ENCODE measurements at places on chromosomes 2 and 18.

DNA sequence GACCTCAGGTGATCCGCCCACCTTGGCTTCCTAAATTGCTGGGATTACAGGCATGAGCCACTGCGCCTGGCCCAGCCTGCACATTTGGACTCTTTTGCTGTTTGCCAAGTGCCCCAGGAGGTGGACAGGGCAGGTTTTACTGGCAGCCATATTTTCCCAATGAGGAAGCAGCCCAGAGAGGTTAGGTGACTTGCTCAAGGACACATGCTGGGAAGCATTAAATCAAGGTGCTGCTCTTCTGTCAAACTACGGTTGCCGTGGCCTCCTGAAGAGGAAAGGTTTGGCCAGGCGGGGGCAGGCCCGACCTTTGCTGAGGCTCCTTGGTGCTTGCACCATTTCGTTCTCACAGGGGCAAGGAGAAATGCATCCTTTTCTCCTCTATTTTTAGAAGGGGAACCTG is 44.0 kb downstream of the DNMT3A start:
- DNase-seq, result no peak

- DNase-seq, result no peak
Measured at GRCh38 chr2:105129722-105130232, 91.9 kb downstream of the MRPS9 start.

GRCh38 chr2:169091256-169091655 is 21.9 kb downstream of the DHRS9 start:
- DNase-seq, result no peak

DNA sequence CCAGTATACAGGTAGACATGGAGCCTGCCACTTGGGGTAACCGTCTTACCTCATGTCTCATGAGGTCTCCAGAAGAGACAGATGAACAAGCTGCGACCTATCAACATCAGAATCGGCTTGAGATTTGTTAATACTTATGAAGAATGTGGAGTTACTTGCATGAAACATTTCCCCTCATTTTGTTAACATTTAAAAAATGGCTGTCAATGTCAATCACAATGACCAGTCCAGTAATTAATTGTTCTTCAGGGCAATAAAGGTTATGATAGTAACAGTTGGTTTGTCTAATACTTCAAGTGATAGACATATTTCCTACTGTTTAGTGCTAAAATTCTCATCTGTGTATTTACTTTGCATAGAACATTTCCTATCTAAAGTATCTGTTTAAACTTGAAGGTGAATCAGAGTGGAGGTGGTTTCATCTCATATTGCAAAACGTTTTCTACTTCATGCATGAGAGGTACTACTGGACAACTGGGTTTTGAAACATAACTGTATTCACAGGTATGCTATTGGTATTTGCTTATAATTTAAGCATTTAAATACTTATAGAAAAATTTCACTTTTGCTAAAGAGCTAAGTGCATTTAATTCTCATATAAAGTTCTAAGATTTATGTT is 15.1 kb downstream of the SERTAD2 start:
- DNase-seq, result no peak

- no peak for DNase-seq
Measured at GRCh38 chr2:102772659-102773058, 10.8 kb downstream of the TMEM182 start.

GRCh38 chr2:170567429-170567828 is 147.7 kb upstream of the SP5 start:
- DNase-seq, result no peak

GRCh38 chr18:45374878-45375630 is 240.2 kb upstream of the SLC14A2 start:
- no peak for DNase-seq

- no peak for DNase-seq
Measured at GRCh38 chr2:133816037-133816436, 247.8 kb upstream of the NCKAP5 start.

DNA sequence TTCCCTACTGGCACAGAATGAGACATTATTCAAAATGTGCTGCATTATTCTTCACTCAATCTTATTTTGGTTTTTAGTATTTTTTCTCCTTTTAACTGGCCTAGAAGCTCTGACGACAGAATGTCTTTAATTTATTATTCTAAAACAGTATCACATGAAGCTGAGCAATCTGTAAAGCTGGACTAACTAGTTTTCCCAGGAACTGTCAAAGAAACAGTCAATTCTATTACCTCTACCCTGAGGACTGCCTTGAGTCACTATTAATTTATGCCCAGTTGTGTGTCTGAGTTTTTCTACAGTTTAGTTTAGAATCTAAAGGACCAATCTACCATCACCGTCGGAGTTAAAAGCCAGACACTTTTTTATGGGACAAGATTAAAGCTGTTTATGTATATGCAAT is 31.6 kb downstream of the MBD2 start:
- no peak for DNase-seq

GRCh38 chr2:202267495-202267894 is 1.9 kb downstream of the NOP58 start:
- no peak for DNase-seq

- no peak for DNase-seq
Measured at GRCh38 chr2:138537170-138537915, 35.8 kb downstream of the SPOPL start.

- DNase-seq, result no peak
Measured at GRCh38 chr18:63025251-63026090, 294.1 kb downstream of the BCL2 start.

DNA sequence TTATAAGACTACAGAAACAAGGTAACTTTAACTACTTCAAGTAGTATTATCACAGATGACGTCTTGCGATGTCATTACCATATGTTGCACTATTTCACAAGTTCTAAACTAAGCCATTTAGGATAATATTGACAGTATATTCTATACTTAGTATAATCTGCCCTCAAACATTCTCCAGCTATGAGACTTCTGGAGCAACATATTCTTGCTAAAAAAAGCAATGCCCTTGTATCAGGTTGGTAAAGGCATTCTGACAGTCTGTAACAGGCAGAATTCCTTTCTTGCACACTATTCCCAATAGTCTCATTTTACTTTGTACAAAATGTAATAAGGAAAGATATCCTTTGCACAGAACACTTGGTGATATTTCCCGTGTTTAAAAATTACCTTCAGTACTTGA is 694.8 kb upstream of the PKDCC start:
- no peak for DNase-seq

DNA sequence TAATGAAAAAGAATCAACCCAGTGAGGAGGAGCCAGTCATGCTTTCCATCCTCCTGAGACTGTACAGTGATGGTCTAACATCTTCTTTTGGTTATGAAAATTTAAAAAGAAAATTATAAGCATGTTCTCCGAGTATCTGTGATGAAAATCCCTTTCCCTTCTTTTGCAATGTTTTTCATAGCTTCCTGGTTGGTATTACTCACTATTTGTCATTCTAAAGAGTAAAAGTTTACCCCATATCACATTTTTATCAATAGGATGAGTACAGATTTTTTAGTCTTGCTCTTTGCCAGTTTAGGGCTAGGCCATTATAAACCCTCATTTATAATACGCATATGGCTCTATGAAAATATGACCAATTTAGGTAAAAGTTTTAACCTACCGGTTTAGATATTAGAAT is 564.1 kb downstream of the SUCLG1 start:
- no peak for DNase-seq

DNA sequence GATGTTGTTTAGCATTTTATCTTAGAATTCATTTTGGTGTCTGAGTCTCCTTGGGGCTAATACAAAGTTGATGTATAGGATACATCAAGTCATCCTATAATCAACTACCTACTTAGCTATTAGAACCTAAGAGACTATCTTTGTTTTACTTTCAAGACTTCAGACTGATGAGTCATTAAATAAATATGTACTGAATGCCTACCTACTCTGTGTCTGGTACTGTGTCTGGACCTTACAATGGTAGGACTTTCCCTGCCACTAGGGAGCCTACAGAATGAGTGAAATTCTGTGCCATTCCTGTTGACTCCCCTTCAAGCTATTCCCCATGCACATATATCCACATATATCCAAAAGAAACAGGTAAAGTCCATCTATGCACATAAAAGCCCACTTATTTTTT is 114.5 kb downstream of the ERBB4 start:
- DNase-seq, result no peak

- peak; percentile 37 for DNase-seq
Measured at GRCh38 chr2:215793747-215794595, 219.4 kb downstream of the MREG start.

DNA sequence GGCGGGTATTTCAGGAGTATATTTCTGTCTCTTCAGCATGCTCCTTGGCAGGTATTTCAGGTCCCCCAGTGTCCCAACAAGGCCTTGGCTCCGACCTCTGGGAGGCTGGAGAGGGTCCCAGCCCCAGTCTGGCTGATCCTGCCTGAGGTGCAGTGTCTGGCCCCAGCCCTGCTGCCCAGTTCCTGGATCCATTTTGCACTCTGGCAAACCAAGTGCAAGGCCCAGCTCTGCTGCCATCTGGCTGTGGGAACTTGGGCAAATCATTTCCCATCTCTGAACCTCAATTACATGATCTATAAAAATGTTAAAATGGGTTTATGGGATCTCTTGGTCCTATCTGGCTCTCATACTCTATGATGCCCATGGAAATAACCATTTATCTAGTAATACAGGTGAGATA is 63.6 kb downstream of the ZBTB7C start:
- DNase-seq, result no peak

DNA sequence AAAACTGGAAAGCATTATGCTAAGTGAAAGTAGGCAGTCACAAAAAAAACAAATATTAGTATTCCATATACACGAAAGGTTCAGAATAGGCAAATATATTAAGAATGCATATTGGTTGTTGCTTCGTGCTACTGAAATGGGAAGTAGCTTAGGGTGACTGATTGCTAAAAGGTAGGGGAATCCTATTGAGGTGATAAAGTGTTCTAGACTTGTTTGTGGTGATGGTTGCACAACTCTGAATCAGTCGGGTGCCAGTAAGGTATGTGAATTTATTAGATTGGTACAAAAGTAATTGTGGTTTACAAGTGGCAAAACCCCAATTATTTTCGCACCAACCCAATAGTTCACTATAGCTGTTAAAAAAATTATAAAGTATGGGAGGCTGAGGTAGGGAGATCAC is 20.7 kb downstream of the USP34 start:
- DNase-seq, result no peak

DNA sequence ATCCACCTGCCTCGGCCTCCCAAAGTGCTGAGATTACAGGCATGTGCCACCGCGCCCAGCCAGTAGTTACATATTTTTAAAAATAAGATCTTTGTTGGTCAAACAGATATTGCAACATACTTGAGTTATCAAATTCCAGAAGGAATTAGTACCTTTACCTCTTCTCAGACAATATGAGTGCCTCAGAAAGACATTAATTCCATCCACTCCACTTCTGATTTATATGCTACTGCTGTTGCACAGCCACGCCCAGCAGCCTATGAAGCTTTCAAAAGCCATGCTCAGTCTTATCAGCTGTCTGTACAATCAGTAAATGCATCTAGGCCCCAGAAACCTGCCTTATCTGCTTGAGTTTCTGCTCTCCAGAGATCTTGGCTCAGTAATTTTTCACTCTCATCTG is 47.8 kb downstream of the MEX3C start:
- DNase-seq, result no peak

- DNase-seq, result no peak
Measured at GRCh38 chr18:68340606-68341005, 374.3 kb downstream of the TMX3 start.

GRCh38 chr18:79684787-79685186 is 5.2 kb downstream of the CTDP1 start:
- no peak for DNase-seq

DNA sequence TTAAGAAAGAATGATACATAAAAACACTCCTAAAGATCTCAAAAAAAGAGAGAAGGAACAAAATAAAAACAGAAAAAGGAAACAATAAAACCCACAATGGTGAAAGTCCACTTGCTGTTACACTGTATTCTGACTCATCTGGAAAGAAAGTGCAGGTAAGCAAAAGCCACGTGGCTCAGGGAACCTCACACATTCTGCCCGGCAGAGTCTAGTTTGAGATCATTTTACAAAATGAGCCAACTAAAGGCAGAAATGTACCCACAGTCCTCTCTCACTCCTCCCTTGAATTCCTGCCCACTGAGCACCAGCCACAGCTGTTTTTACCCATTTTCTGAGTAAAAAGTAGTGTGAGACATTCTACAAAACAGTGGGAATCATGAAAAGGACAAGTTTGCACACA is 10.0 kb downstream of the KCNH7 start:
- DNase-seq, result no peak

DNA sequence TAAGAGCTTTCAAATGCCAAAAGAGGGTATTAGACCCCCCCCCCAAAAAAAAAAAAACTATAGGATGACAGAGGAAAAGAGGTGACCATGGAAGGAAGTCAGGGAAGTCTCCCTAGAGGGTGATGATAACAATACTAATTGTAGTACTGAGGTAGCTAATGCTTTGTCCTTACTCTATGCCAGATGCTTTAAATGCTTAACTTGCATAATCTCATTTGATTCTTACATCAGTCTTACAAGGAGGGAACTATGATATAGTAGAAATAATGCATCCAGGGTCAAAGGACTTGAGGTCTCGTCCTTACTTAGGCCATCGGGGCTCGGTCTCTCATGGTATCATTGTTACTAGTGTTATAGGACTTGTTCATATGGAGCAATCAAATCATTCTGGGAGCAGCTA is 9.1 kb downstream of the IDH1 start:
- DNase-seq, result no peak
